ENCODE measurements at places on chromosomes 3 and 15.

- DNase-seq, result no peak
Observed at GRCh38 chr3:181326637-181327223, 337.2 kb upstream of the DNAJC19 start.

DNA sequence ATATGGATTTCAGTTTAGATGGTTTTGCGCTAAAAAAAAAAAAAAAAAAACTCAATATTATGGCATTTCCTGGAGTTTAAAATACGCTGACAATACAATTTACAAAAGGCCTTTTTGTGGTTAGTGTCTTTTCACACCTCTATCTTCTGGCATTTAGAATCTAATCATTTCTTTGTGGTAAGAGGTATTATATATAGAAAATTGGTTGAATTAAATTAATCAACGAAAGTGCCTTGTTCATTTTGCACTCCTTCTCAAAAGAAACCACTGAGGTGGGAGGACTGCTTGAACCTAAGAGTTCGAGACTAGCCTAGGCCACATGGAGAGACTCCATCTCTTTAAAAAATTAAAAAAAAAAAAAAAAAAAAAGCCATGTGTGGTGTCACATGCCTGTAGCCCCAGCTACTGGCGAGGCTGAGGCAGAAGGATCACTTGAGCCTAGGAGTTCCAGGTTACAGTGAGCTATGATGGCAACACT is 90.0 kb upstream of the ICE2 start:
- DNase-seq, result no peak

GRCh38 chr3:177463863-177464262 is 266.6 kb upstream of the TBL1XR1 start:
- no peak for DNase-seq

DNA sequence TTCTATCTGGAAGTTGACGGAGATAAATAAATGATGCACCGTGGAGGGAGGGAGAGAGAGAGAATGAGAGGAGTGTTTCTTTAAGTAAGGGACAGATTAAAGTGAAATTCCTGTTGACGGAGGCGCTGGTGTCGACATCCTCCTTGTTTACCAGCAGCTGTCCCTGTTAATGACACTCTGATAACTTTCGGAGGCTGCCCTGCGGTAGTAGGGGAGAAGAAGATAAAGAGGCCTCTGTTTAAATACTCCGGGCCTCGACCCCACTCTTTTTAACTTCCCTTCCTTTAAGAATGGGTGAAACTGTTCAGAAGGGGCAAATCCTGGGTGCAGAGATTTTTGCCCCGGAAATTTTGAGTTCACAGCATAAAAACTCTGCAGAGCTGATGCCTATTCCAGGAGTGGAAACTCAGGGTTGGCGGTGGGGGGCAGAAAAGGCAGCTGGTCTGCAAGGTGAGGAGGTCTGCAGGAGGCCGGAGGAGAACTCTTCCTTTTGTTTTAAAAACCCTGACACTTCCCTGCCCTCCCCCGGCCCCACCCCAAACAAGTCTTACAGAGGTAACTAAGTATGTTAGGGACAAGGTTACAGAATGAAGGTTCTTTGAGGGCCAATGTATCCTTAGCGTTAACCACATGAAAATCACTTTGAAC is 276.6 kb upstream of the NR2F2 start:
- no peak for DNase-seq

DNA sequence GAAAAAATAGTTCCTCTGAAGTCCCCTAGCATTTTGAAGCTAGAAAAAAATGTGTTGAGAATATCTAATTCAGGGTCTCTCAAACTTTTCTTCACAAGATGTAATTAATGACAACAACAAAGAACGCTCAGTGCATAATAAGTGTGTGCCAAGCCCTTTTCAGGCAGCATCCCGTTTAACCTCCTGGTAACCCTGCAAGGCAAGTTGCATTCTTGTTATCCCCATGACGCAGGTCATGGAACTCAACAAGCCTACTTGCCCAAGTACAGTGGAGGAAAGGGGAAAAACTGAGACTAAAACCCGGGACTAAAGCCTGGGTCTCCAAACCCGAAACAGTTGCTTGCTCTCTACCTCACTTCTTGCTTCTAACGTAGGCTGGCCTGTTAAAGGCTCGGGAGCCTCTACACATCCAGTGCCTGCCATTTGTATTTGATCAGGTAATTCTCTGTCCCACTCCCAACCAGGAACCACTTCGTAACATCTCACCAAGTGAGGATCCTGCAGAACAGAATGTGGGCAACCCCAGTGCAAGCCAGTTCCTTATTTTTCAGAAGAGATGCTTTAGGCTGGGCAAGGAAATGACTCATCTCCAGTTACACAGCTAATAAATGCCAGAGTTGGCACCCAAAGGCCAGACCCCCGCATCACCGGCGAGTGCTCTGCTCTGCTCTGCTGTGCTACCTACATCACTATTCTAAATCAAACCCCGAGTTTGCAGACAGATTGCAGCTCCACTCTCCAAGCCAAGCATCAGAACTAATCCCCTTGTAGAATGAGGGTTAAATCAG is 28.3 kb downstream of the LMCD1 start:
- no peak for DNase-seq
